ENCODE measurements at places on chromosomes 6 and 20.

DNA sequence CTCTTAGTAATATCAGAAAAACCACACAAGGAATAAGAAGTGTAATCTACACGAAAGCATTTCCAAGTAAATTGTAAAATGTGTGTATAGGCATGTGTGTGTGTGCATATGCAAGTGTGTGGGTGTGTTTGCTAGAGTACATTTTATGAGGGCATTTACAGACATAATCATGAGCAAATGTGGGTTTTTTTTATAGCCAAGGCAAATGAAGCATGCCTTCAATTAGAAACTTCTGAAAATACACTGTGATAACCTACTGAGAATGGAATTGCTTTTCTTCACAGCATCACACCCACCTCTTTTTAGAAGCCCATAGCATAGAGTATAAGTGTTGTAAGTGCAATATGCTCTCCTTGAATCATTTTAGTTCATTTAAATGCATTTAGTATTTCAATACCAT is 1721.1 kb downstream of the GRIK2 start:
- DNase-seq, result no peak

DNA sequence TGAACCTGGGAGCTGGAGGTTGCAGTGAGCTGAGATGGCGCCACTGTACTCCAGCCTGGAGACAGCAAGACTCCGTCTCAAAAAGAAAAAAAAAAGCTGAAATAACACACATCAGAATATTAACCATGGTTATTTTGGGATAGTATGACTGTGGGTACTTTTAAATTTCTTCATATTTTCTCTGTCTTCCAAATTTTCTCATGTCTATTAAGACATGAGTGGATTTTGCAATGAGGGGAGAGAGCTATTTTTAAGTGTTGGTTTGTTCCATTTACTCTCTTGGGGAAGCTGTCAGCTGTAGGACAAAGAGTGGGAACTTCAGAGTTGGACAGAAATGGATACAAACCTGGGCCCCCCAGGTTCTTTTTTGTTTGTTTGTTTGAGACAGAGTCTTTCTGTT is 10.3 kb downstream of the ADISSP start:
- DNase-seq, result no peak

GRCh38 chr6:27279513-27280063 is 32.1 kb downstream of the PRSS16 start:
- no peak for DNase-seq

DNA sequence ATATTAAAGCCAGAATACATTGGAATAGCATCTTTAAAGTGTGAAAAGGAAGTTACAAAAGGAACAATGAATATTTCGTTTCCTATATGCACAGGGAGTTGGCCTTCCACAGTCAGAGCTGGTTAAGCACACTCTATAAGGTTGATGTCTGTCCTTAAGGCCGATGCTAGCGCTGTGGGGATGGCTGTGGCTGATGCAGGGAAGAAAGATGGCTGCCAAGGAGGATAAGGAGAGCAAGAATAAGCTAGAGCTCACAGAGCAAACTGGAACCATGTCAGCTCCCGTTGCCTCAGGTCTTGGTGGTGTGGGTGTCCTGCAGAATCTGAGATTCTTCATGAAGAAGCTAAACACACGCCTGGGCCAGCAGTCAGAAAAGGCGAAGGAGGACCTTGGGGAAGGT is 20.8 kb upstream of the STX11 start:
- no peak for DNase-seq

DNA sequence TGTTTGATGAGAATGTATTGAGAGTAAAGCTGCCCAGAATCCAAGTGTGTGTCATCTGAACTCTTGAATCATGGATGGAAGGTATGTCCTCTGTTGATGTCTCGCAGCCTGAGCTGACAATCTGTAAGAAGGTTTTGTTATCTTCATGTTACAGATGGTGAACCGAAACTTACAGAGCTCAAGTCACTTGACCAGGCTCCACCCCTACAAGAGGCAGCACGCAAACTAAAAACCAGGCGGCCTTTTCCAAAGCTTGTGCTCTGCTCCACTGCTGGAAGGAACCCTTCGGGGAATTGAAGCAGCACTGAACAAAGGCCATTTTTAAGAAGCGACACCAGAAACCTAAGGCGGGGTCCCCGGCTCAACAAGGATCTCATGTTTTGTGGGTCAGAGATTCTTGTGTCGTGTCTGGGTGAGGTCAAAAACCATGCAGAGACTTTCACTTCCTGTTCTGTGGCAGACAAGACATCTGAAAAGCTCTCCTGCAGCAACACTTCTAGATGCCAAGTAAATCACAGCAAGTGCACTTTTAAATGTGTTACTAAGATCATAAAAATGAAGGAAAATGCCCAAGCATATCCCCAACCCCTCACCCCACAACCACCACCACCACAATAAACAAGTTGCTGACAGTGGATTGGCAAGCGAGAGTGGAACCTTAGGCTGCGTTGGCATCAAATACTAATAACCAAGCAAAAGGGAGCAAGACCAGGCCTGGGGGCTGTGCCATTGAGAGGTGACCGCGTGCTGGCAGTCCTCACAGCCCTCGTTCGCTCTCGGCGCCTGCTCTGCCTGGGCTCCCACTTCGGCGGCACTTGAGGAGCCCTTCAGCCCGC is 27.3 kb downstream of the NQO2 start:
- DNase-seq, result no peak

DNA sequence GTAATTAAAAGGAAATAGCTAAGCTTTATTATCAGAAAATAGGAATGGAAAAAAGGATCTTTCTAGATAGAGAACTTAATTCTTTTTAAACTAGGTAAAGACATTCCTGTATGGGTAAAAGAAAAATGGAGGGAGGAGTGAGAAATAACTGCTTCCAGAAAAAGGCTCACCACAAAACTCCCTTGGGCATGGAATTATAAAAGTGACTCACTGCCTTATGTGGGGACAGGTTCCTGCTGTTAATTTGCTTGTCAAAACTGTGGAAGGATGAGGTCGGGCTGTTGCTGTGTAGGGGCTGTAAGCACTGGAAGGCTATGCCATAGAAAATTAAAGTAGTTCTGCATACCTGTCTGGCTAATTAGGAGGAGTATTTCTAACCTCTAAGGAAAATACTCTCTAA is 158.7 kb downstream of the UBE3D start:
- no peak for DNase-seq

DNA sequence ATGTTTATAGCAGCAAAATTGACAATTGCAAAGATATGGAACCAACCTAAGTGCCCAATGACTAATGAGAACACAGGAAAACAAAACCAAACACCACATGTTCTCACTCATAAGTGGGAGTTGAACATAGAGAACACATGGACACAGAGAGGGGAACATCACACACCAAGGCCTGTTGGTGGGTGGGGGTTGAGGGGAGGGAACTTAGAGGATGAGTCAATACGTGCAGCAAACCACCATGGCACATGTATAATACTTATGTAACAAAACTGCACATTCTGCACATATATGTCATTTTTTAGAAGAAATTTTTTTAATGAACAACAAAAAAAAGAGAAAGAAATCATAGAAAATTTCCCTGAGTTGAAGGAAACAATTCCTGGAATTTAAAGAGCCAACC is 3.9 kb downstream of the EPM2A start:
- no peak for DNase-seq

GRCh38 chr6:82584194-82584695 is 220.6 kb downstream of the TPBG start:
- no peak for DNase-seq

- DNase-seq, result no peak
These were observed 4.2 kb downstream of the FOXS1 start for GRCh38 chr20:31840906-31841816.

GRCh38 chr6:46219661-46220060 is 48.9 kb upstream of the ENPP5 start:
- DNase-seq, result no peak

- DNase-seq, result no peak
These were observed 18.1 kb downstream of the STXBP5 start for GRCh38 chr6:147222160-147222838.

- peak; percentile 84 for DNase-seq
These were observed 31.3 kb upstream of the HEY2 start for GRCh38 chr6:125718109-125718508.

GRCh38 chr20:62975251-62975760 is 22.8 kb downstream of the SLC17A9 start:
- no peak for DNase-seq

DNA sequence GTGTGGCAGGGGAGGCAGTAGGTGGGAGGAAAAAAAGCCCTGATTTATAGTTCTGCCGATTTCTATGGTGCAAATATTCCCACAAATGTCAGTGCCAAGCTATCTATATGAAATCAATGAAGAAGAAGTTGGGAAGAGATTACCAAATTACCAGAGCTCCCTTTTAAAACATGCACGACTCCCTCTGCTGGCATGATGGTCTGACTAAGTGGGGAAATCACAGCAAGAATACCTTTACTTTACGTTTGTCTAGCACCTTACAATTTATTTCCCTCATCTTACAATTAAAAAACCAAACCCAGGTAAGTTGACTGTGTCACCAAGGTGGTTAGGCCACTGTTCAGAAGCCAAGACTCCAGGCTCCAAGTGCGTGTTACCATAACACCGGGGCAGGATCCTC is 55.6 kb downstream of the AGPAT4 start:
- no peak for DNase-seq

DNA sequence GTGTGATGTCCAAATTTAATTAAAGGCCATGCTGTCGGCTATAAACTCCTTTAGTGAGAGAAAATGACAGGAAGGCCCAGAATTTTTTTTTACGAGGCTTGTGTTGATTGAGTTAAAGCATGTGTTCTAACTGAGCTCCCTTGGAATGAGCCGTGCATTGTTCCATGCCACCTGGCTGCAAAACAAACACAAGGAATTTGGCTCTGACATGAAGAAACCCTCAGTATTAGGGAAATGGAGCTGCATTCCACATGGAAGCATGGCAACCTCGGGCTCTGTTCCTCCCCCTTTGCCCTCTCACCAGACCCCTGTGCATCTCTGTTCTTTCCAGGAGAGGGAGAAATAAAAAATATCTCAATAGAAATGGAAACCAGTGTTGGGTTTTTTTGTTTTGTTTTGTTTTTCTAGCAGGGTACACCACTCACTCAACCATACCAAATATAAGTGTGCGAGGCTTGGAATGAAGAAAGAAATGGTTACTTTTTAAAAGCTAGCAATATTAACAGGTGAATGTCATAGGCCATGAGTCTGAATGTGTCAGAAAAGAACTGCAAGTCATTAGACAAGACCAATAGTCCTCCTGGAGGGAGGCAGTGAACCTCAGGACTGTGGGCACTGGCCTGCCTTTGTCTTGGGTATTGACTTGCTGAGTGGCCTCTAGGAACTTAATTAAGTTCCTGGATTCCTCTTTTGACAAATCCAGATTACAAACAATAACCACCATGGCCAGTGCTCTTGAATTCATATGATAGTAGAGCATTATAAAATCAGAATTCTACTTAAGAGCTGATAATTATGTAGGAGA is 935.1 kb downstream of the KIF16B start:
- no peak for DNase-seq

- DNase-seq, result no peak
These were observed 912 bp downstream of the SNRNP48 start for GRCh38 chr6:7590918-7591302.

DNA sequence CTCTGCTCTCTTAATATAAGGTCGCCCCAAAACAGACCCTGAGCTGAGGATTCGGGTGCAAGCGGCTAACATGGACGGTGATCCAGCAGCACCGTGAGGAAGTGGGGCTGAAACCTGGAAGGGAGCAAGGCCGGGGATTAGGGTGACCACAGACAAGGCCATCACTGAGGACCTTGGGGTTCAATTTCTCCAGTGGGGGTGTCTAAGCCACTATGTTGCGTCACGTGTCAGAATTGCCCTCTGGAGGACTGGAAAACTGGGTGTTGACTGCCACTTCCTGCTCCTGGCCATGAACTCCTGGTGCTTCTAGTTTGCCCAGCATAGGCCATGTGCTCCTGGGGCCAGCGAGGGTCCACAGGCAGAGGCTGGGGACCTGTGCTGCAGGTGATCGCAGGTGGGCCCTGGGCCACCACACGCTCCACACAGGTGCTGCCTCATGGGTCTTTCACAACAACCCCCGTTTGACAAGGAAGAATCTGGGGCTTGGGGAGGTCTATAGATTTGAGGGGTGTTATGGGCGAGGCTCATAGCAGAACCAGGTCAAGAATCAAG is 101.9 kb downstream of the CDH26 start:
- DNase-seq, result no peak

DNA sequence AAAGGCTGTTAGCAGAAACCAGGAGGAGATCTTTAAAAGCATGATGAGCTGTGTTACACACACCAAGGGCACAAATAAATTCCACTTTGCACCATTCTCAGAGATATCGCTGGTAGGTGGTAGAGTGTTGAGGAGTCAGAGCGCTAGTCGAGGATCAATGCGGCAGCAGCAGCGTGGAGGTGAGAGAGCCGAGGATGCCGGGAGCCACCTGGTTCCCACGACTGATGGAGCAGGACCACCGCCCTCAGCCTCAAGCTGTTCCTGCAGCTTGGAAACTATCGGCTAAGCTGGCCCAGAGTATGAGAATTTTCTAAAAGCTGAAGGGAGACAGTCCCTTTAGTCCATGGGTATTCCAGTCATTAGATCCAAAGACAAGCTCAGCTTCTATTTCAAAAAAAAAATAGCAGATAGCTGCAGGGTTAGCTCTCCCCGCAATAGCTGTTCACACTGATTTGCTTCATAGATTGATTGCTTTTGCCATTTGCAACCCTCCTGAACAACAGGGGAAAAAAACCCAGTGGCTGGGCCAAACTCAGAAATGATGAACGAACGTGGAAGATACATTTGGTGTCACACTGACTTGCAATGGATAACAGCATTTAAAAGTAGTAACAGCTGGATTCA is 106.2 kb downstream of the LCA5 start:
- DNase-seq, result no peak

- no peak for DNase-seq
These were observed 32.6 kb downstream of the NCOA6 start for GRCh38 chr20:34792687-34793363.

- DNase-seq, result no peak
These were observed 142.9 kb upstream of the RNF217 start for GRCh38 chr6:124819346-124819745.

GRCh38 chr6:132190097-132190814 is 211.0 kb downstream of the MOXD1 start:
- no peak for DNase-seq

DNA sequence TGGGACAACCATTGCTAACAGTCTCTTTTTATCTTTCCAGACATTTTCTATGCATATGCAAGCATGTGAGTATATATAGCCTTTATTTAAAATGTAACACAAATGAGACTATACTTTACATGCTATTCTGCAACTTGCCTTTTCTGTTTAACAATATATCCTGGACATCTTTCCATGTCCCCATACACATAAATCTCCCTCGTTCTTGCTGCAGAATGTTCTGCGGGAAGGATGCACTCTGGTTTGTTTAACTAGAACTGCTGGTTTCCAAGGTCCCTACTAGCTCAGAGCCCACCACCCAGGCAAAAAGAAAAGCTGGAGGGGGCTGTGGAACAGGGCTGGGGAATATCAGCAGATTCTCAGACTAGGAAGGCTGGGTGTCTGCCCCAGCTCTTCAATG is 35.2 kb upstream of the CCDC167 start:
- no peak for DNase-seq

DNA sequence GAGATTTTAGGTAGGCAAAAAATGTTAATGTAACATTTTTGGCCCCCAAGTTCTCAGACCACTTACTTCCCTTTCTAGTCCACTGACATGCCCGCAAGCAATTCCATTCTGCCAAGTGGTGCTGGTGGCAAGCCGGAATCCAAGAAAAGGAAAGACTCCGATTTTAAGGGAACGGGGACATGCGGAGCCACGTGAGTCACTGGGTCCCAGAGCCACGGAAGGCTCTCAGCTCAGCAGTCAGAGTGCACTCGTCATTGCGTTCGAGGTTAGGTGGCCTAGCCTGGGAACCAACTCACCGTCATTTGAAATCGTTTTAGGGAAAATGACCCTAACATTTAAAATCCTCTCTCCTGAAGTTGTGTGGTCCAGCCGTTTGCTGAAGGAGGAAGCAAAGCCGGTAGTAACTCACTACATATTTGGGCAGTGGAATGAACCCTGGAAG is 711 bp upstream of the SIRT5 start:
- DNase-seq, result no peak
